Endodermal cell (in vitro differentiated cells): ENCODE measurements at places on chromosomes 6 and 20. TPM values are rescaled to one million over a fixed set of nuclear protein-coding genes. Genes with fewer than 3 reads are reported as not detected.
A peak's percentile ranks its signal among the peaks of the same experiment; 100 is the strongest.

NHLRC1 gene
- 0.70 and 0.88 TPM in 2 replicates for total RNA-seq

DNA sequence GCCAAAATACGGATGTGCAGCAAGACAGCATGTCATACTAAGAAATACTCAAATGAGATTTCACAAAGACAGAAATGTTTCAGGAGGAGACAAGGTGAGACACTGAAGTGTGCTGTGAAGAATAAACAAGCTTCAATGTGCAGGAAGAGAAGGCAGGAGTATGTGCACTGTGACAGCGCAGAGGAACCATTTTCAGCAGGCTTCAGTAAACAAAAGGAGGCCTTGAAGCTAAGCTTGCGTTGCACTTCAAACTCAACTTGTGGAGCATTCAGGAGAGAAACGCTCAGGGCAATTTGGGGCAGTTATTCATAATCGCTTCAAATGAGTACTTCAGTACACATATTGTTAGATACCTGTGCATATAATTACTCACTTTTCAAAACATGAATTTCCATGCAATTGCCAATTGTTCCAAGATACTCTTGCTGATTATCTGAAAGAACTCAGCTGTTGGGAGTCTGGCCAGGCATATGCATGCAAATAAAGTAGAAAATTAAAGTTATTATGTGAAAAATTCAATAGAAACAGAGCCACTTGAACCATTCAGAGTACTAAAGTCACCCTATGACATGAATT is 234.2 kb upstream of the OPRM1 start:
- no peak for DNase-seq
- no peaks in the 10 kb centered on the region for H3K27me3 ChIP-seq
- no peak overlapping the region for H3K4me3 ChIP-seq
- no peak overlapping the region for H3K27ac ChIP-seq
- H3K4me1 ChIP-seq = no peaks in the 10 kb centered on the region
- no peaks in the 10 kb centered on the region for H3K36me3 ChIP-seq

ZNF831 gene
- total RNA-seq = not detected in 3 replicates

DNA sequence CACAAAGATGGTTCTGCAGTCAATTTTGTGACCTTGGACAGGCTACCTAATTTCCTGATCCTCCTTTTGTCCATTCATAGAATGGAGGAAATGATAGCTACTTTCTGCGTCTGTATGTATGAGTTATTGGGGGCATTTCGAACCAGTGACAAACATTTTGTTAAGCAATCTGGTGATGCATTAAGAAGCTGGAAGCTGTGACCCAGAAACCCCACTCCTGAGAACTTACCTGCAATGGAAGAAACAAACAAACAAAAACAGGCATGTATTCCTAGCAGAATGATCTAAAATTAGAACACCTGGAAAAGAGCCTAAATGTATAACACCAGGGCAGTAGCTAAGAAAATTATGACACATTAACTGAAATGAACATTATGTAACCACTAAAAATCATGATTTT is 33.4 kb upstream of the PRND start:
- peaks cover 10% of the 10 kb centered on the region for H3K27me3 ChIP-seq
- H3K4me1 ChIP-seq = no peaks in the 10 kb centered on the region
- no peaks in the 10 kb centered on the region for H3K36me3 ChIP-seq
- H3K4me3 ChIP-seq = no peak overlapping the region
- no peak for DNase-seq

DEFB113 gene
- not detected in 2 replicates for total RNA-seq

- no peaks in the 10 kb centered on the region for H3K27me3 ChIP-seq
- no peaks in the 10 kb centered on the region for H3K4me1 ChIP-seq
- no peaks in the 10 kb centered on the region for H3K36me3 ChIP-seq
- no peak overlapping the region for H3K27ac ChIP-seq
These were observed 120.4 kb downstream of the CDH26 start for GRCh38 chr20:60078351-60079250.

TMC2 gene
- 0.21 to 0.24 TPM in 2 of 3 replicates, not detected in the other for total RNA-seq

SAPCD1 gene
- total RNA-seq = 6.9 and 8.4 TPM in 2 replicates

- peaks cover 23% of the 10 kb centered on the region for H3K27me3 ChIP-seq
- peaks cover 4% of the 10 kb centered on the region for H3K4me1 ChIP-seq
- peaks cover 48% of the 10 kb centered on the region for H3K36me3 ChIP-seq
- DNase-seq = no peak
- no peak overlapping the region for H3K27ac ChIP-seq
- no peak overlapping the region for H3K4me3 ChIP-seq
These were observed 649 bp upstream of the LRRC73 start for GRCh38 chr6:43510827-43511163.

HCRTR2 gene
- total RNA-seq = 0.40 TPM in 1 of 3 replicates, not detected in the others

DNA sequence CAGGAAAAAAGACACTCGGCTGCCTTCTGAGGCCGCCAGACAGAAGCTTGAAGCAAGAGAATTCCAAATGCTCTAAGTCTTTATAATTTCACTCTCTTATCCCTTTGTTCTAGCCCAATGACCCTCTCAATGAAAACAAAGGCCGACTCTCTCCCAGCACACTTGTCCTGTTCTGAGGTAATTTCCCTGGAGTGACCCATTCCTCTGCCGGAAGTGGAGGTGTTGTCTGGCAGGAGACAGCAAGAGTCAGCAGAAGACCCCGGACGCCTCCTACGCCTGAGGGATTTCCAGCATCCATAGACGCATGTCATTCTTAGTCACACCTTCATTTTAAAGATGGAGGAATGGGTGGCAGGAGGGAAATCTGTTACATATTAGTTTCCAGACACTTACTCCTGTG is 110.3 kb downstream of the SOD2 start:
- no peak for DNase-seq
- H3K4me1 ChIP-seq = no peaks in the 10 kb centered on the region
- H3K36me3 ChIP-seq = no peaks in the 10 kb centered on the region
- H3K27me3 ChIP-seq = no peaks in the 10 kb centered on the region
- H3K4me3 ChIP-seq = no peak overlapping the region

- H3K27ac ChIP-seq = no peak overlapping the region
- no peaks in the 10 kb centered on the region for H3K27me3 ChIP-seq
- H3K4me3 ChIP-seq = no peak overlapping the region
- DNase-seq = no peak
- no peaks in the 10 kb centered on the region for H3K36me3 ChIP-seq
- H3K4me1 ChIP-seq = peaks cover 20% of the 10 kb centered on the region
These were observed 13.1 kb downstream of the PKIB start for GRCh38 chr6:122623279-122623678.

DNA sequence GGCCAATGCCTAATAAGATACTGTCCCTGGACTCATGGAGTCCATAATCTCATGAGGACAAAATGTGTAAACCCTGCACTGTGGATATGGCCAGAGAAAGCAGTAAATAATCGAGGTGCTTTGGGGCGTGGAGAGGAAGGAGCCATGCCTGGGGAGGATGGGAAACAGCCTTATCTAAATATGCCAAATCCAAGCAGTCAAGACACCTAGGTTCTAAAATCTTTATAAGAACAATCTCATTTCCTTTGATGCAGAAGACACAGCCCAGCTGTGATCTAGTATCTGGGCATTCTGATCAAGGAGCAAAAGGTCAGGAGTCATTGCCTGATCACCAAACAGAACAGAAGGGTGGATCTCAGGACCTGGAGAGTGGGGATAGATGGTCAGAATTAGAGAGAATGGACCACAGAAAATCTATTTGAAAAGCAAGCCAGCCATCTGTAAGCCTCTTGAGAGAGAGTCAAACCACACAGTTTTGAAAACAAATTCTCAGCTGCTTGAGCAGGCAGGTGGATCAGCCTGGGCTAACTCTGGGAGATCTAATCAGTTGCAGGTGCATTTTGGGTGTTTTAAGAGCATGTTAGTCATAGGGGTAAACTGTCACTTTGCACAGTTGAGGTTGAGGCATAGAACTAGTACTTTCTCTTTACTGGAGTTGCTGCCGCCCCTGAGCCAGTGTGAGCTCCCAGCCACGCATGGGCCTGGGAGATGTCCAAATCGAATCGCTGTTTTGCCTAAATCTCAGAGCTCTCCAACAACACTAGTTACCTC is 130.8 kb upstream of the TNFAIP3 start:
- no peak overlapping the region for H3K4me3 ChIP-seq
- no peak for DNase-seq
- H3K4me1 ChIP-seq = no peaks in the 10 kb centered on the region
- H3K27me3 ChIP-seq = no peaks in the 10 kb centered on the region
- H3K36me3 ChIP-seq = no peaks in the 10 kb centered on the region

DNA sequence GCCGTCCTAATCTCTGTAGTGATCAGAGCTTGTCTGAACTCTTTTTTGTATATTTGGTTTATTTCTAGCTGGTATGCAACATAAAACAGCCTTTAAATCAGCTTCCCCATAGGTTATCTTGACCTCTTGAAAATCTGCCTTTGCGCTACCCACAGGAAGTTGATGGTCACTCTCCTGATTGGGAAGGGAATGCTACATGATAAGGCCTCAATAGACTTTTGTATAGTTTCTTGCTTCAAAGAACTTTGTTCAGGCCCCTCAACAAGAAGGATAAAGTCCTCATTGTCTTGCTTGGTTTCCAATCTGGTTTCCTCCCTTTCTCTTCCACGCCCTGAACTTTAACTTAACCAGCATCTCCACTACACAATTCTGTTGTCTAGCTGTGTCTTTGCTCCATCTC is 95.4 kb upstream of the TENT5A start:
- H3K4me3 ChIP-seq = no peak overlapping the region
- no peak overlapping the region for H3K27ac ChIP-seq
- no peaks in the 10 kb centered on the region for H3K27me3 ChIP-seq
- no peak for DNase-seq

SLC26A8 gene
- not detected in 2 replicates for total RNA-seq

PLCB1 gene
- 16.5 and 19.5 TPM in 2 replicates for total RNA-seq

CASS4 gene
- total RNA-seq = 0.11 TPM in 1 of 2 replicates, not detected in the other

RSPH4A gene
- total RNA-seq = 0.52 to 1.2 TPM (median 1.1 TPM) in 3 replicates

DNA sequence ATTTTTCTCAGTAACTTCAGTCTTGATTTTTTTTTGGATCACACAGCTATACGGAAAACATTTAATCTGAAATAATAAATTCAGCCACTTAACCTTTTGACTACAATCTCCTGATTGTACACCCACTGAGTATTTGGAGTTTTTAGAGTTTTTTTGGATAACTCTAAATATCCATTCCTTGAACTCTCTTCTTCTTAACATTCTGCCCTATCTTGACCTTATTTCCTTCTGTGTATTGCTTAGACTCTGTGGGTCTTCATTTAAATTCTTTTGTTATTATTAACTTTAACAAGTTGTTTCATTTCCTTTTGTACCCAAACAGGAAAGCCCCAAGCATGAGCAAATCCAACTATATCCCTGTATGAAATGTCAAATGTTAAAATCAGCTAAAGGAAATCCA is 170.2 kb upstream of the PTCHD4 start:
- peaks cover 7% of the 10 kb centered on the region for H3K4me1 ChIP-seq
- no peak for DNase-seq
- no peak overlapping the region for H3K4me3 ChIP-seq

DNA sequence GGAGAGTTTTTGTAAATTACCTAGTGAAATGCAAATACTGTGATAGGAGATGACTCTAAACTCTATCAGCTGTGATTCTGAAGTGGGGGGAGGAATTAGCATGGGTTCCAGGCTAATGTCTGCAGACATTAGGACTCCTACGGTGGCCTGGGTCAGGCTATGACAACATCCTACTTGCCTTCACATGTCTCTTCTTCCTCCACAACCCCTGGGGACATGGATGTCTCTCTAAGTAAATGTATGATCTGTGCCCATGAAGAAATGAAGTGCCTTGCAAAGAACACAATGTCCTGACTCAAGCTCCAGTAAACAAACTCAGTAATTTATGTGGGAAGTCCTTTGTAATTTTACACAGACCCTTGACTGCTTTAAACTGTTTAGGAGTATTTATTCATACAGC is 165.8 kb upstream of the EEF1E1 start:
- H3K36me3 ChIP-seq = no peaks in the 10 kb centered on the region
- DNase-seq = no peak
- H3K27ac ChIP-seq = no peak overlapping the region
- H3K4me1 ChIP-seq = no peaks in the 10 kb centered on the region

LY6G5B gene
- 16.5 and 17.0 TPM in 2 replicates for total RNA-seq

GRCh38 chr6:139344186-139344963 is 30.1 kb downstream of the CITED2 start:
- no peak overlapping the region for H3K4me3 ChIP-seq
- no peak overlapping the region for H3K27ac ChIP-seq
- H3K36me3 ChIP-seq = no peaks in the 10 kb centered on the region
- no peaks in the 10 kb centered on the region for H3K27me3 ChIP-seq
- no peak for DNase-seq
- H3K4me1 ChIP-seq = no peaks in the 10 kb centered on the region

DNA sequence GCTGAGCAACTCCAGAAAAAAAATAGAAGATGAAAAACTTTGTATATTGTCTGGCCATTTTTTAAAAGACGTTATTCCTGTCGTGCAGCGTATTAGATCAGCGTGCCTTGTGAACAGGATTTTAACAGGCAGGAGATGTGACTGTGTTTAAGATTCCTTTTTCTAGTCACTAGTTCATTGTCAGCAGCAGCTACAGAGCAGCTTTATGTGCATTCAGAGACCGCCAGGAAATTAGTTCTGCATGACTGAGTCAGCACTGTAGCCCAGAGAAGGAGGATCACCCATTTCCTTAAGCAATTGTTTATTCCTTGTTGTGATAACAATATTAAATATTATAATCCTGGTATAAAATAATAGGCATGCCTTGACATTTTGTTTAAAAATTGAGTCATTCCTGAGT is 75.4 kb upstream of the ADGRB3 start:
- H3K4me1 ChIP-seq = no peaks in the 10 kb centered on the region
- H3K36me3 ChIP-seq = no peaks in the 10 kb centered on the region
- DNase-seq = peak; percentile 44
- no peaks in the 10 kb centered on the region for H3K27me3 ChIP-seq
- H3K4me3 ChIP-seq = no peak overlapping the region

- H3K4me1 ChIP-seq = no peaks in the 10 kb centered on the region
- H3K36me3 ChIP-seq = no peaks in the 10 kb centered on the region
- no peak for DNase-seq
- peaks cover 11% of the 10 kb centered on the region for H3K27me3 ChIP-seq
These were observed 21.5 kb downstream of the NOX3 start for GRCh38 chr6:155434096-155434495.

DNA sequence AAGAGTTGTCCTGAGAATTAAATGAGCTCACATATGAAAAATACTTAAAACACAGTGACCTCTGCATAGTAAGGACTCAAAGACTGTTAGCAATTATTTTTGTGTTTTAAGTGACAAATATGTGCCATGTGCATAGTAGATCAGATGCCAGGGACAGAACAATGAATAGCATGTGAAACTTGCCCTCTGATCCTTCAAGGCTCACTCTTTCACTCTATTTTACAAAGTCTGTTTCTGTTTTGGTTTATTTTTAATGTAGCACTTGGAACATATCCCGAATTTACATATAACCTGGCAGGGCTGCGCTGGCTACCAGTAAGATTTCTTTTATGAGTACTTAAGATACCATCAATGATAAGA is 135.5 kb upstream of the TNFAIP3 start:
- no peaks in the 10 kb centered on the region for H3K27me3 ChIP-seq
- no peaks in the 10 kb centered on the region for H3K36me3 ChIP-seq
- no peak overlapping the region for H3K4me3 ChIP-seq
- H3K27ac ChIP-seq = no peak overlapping the region

PPARD gene
- 9.2 to 13.7 TPM (median 11.5 TPM) in 3 replicates for total RNA-seq

DNA sequence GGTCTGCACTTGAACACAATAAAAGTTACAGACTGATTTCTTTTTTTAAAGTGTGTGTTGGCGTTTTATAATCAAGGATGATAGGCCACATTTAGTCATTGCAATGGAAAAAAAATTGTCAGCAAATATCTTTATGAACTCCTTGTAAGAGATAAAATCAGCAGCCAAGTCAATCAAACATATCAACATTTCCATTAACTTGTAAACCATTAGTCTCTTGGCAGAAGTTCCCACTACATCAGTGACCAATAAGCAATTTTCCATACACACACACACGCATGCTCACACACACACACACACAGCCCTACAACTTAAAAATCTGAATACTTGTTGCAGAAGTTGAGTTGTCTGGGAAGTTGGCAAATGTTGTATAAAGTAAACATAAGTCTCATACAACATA is 315.9 kb upstream of the KCNQ5 start:
- H3K27ac ChIP-seq = no peak overlapping the region
- no peaks in the 10 kb centered on the region for H3K4me1 ChIP-seq
- no peaks in the 10 kb centered on the region for H3K36me3 ChIP-seq
